MG63 (cell line): ENCODE measurements at places on chromosomes 5 and 9. TPM values are rescaled to one million over a fixed set of nuclear protein-coding genes. Genes with fewer than 3 reads are reported as not detected.
A peak's percentile ranks its signal among the peaks of the same experiment; 100 is the strongest.

- peak; percentile 61 for DNase-seq
Measured at GRCh38 chr9:101716629-101717028, 21.8 kb downstream of the GRIN3A start.

CNTRL gene
- 0.72 and 2.5 TPM in 2 replicates for total RNA-seq

ZER1 gene
- total RNA-seq, result 10.2 and 28.2 TPM in 2 replicates

- DNase-seq, result no peak
Measured at GRCh38 chr5:72488756-72489155, 18.5 kb downstream of the ZNF366 start.

- DNase-seq, result peak; percentile 51
Measured at GRCh38 chr5:179720222-179720621, 12.4 kb upstream of the MAML1 start.

NOXA1 gene
- total RNA-seq, result not detected in 2 replicates

LRRC14B gene
- total RNA-seq, result not detected in 2 replicates

RNF183 gene
- total RNA-seq, result not detected in 2 replicates

FOXD4 gene
- total RNA-seq, result not detected in 2 replicates

CFAP90 gene
- not detected in 2 replicates for total RNA-seq

PCDHGA1 gene
- 0.42 and 0.56 TPM in 2 replicates for total RNA-seq

DNA sequence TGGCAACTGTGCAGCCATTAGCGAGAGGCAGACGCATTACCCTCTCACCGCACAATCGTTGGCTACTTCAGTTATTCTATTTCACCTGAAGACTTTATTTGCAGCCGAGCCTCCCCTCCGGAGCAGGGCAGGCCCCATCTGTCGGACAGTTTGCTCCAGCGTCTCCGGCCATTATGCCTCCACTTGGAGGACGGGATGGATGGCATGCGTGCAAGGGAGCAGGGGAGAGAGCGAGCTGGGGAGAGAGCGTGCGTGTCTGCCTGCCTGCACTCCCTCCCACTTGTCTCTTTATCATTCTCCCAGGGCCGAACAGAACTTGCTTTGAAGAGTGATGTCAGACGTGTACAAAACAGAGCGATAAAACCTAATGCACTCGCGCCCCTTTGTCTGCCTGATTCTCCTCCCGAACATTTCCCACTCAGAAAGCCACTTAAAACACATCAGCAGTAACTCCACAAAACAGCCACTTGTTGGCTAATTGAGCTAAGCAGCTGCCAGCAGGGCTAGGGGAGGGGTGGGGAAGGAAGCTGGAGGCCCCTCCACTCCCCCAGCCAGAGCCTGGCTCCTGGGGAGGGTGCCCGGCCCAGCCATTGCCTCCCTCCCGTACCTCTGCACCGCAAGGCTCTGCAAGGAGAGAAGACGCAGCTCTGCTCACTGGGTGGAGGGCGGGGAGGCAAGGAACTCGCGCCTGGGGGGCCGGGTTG is 43.4 kb upstream of the FUBP3 start:
- no peak for DNase-seq

DNA sequence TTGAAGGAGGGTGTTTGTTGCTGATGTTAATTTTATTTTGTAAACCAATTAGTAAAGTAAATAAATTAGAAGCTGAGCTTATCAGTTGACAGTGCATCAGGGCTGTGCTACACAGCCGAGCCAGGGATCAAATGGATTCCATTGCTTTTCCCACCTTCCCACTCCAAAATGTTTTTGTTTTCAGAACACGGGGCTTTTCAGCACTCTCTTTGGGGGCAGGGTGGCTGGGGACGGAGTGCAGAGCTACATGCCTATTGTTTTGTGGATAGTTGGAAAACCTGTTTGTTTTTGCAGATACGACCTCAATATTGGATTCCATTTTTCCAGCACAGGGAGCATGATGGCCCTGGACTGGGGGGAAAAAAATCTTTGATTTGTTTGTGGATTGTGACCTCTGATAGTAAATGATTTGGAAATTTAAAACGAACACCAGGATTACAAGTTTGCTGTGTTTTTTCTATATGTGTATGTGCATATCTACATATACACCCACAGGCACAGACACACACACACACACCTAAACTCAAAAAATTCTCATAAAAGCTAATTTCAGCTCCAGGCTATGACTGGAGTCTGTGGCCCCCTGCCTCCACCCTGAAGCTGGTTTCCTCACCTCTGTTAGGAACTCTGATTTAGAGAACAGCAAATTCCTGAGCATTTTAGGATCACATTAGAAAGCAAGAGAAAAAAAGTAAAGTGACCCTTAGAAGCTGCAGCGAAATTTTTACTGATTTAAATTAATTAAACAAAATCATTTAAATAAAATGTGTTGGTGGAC is 371.7 kb upstream of the IRX2 start:
- DNase-seq, result no peak

SMIM32 gene
- 0.26 TPM in 1 of 2 replicates, not detected in the other for total RNA-seq

FASTKD3 gene
- total RNA-seq, result 16.0 and 42.9 TPM in 2 replicates

PLPP6 gene
- 2.0 and 3.5 TPM in 2 replicates for total RNA-seq

GRCh38 chr9:35727676-35728040 is 4.3 kb downstream of the TLN1 start:
- DNase-seq, result no peak

DNA sequence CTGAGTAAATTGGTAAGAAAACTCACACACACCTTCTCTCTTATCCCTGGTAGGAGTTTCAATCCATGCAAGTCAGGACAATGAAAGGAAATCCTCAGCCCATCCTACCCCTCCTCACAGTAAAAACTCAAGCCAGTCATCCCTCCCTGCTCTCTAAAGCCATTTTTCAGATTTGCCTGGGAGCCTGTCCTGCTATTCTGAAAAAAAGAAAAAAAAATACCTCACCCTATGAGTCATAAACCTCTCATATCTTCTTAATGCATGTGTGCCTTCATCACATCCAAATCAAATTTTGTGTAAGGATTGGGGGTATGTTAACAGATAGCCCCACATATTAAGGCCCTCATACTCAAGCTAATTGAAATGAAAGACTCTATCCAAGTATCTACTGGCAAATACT is 14.1 kb downstream of the UGT3A2 start:
- no peak for DNase-seq

DNA sequence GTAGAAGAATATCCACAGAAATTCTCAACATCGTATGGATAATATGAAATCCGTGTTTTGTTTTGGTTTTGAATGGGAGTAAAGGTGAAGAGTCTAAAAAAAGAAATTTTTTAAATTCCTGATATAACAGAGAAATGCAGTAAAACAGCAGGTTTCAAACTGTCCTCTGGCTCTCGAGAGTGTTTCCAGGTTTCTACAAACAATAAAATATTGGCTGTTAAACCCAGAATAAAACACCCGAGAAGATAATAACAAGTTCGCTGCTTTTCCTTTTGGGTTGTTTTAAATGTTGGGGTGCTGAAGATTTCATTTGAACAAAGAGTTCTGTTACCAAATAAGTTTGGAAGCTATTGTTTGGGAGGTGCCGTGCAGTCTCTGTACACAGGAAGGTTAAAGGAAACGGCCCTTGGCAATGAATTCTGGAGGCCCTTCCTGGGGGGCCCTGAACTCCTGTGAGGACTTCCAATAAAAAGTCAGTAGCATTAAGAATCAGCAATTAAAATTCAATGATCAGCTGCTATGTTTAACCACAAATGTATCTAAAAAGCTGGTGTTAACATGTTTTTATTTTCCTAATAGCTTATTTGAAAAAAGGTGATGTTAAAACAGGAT is 215.8 kb downstream of the TSSK1B start:
- DNase-seq, result no peak

NRG2 gene
- 0.94 and 2.8 TPM in 2 replicates for total RNA-seq

- DNase-seq, result no peak
Measured at GRCh38 chr9:111740739-111741138, 54.0 kb downstream of the SHOC1 start.

DNA sequence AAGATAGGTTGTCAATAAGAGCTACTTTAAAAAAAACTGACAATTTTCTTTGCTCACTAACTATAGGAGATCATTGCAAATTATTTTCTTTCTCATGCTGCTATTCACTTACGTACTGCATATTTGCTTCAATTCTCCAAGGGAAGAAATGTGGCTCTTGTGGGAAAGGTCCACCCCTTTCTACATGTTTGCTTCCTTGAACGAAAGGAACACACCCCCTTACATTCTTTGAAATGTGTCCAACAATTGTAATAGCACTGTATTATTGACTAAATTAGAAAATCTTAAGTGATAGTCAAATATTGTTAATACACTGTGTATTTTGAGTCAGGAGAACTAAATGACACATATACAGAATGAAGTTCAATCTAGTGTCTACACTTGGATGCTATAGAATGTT is 5.2 kb downstream of the MEF2C start:
- DNase-seq, result no peak

DNA sequence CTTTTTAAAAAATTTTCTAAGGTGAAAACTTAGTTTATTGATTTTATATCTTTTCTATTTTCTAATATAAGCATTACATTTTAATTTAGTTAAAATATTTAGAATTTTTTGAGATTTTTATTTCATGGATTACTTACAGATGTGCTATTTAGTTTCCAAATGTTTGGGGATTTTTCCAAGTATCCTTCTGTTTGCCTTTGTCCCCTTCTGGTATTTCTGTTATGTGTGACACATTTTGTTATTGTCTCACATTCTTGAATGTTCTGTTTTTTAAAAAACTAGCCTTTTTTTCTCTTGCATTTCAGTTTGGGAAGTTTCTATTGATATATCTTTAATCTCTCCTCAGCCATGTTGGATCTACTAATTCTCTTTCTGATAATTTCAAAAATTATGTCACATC is 234.9 kb downstream of the FAM170A start:
- DNase-seq, result no peak

DNA sequence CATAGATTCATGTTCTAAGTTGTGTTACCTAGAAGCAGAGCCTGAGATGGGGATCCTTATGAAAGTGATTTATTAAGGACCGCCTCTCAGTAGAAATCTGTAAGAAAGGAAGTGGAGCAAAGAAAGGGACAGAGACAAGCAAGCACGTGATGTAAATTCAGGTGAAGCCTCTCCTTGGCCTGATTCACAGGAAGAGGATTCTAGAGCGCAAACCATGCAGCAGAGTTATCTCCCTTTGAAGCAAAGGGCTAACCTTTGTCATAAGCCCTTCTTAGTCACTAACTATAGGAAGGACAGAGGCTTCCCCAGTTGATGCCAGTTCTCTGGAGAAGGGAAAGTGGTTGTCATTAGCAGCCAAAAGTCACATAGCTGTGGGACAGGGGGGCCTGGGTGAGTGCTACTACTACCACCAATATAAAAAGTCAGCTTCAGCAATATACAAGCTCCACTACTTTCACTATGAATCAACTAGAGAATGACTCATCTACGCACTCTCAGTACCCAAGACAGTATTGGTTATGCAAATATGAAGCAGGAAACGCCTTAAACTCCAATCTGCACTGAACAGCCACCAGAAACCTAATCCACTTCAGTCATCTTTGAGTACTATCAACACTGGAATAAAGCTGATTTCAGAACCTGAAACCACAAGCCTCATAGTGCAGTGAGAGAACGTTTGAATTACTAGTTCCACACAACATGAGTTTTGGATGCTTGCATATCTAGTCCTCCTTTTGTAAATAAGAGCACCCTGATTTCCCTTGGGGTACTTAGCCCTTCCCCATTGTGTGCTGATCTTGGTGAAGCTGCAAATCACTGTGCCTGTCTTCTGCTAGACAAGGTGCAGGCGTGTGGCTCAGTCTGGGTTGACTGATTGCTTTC is 162.7 kb downstream of the ZNF608 start:
- peak; percentile 20 for DNase-seq

GRCh38 chr9:14616188-14616982 is 76.8 kb downstream of the ZDHHC21 start:
- no peak for DNase-seq

IRX2 gene
- total RNA-seq, result 21.5 and 25.3 TPM in 2 replicates

GNA14 gene
- not detected in 2 replicates for total RNA-seq
